ENCODE measurements at places on chromosomes 16 and 17. TPM values are rescaled to one million over a fixed set of nuclear protein-coding genes. Genes with fewer than 3 reads are reported as not detected.

Gene C1QTNF1
- 65.2 TPM for total RNA-seq

DNA sequence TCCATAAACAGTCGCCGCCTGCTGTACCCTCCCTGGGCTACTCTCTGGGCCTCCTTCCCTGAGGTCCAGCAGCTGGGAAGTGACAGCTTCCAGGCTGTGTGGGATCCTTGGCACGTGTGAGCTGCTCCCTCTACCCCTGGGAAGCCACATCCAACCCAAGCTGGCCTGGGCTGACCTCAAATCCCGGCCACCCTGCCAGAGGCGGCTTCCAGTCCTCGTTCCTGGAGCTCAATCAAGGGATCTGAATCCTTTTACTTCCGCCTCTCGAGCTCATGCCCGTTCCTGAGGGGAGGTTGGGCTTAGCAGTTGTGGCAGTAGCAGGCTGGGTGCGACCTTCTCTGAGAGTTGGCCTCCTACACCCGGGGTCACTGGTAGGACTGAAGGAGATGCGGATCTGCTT lies 82.5 kb downstream of the NETO2 start:
- no peak for DNase-seq

Gene ST6GALNAC1
- 0.31 TPM for total RNA-seq

DNA sequence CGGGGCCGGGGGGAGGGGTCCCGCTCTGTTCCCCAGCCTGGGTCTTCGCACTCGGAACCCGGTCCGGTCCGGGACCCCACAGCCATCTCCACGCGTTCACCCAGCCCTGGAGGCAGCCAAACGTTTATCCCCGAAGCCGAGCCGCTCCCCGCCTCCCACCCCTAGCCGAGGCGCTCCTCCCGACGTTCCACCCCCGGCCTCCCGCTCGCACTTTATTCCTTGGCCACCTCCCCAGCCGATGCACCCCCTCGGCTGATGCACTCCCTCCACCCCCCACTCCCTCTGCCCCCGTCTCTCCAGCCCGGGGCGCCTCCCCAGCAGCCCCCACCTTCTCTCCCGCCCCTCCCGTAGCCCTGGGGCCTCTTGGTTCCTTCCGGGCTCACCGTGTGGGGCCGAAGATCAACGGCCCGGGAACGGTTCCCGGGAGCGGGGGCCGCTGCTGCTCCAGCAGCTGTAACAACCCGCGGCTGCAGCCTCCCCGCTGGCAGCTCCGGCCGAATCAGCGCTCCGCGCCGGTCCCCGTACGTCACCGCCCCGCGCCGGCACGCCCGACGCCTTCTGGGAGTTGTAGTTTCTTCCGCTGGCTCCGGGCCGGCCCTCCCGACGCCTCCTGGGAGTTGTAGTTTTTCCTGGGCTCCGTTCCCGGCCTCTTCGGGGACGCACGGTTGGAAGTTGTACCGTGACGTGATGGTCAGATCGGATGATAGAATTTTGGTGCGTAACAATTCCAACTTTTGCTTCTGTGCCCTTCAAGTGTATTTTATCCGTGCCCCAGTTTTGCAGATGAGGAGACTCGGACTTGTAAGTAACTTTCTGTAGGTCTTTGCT lies at the start of the genes LRRC3C and ORMDL3:
LRRC3C (plus strand) TSS at position 632 of the 828 bp plus-strand sequence. CDS start 13,792 bp downstream, outside the sequence.
ORMDL3 (minus strand) TSS at position 501 of the 828 bp plus-strand sequence. CDS start 3,398 bp downstream, outside the sequence.
- DNase-seq = peak; percentile 96

GRCh38 chr17:46199379-46199778 lies 6.2 kb upstream of the KANSL1 start:
- DNase-seq = no peak
